ENCODE measurements at places on chromosomes 11 and 22. TPM values are rescaled to one million over a fixed set of nuclear protein-coding genes. Genes with fewer than 3 reads are reported as not detected.
A peak's percentile ranks its signal among the peaks of the same experiment; 100 is the strongest.

MFNG gene
- 1.7 TPM for total RNA-seq

DNA sequence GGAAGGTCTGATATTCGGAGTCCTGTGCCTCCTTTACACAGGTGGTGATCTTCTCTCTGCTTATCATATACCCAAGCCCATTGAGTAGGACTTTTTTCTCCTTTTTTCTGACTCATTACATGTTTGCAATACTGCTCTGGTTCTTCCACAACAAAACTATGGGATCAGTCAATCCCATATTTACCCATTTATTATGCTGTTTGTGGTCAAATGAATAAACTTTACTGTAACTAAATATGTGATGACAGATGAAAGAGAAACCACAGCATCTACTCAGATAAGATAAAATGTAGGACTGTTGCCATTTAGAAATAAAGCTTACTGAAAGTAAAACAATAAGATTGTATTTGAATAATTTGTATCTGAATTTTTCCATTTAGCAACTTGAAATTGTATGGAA, 958.7 kb upstream of the FAT3 start:
- no peak for DNase-seq
- no peaks in the 10 kb centered on the region for H3K36me3 ChIP-seq
- no peak overlapping the region for H3K4me3 ChIP-seq
- H3K27me3 ChIP-seq, result no peaks in the 10 kb centered on the region

GRCh38 chr11:119148720-119149017, 183 bp upstream of the ABCG4 start:
- H3K27me3 ChIP-seq, result peaks cover 42% of the 10 kb centered on the region
- H3K27ac ChIP-seq, result no peak overlapping the region
- DNase-seq, result peak; percentile 68
- peak overlapping the region; percentile 83 for H3K4me3 ChIP-seq
- no peaks in the 10 kb centered on the region for H3K36me3 ChIP-seq

- H3K4me1 ChIP-seq, result no peaks in the 10 kb centered on the region
- H3K27ac ChIP-seq, result no peak overlapping the region
- H3K27me3 ChIP-seq, result no peaks in the 10 kb centered on the region
- H3K36me3 ChIP-seq, result no peaks in the 10 kb centered on the region
- DNase-seq, result no peak
Measured at GRCh38 chr11:94568200-94568599, 1.0 kb downstream of the PIWIL4 start.

DNA sequence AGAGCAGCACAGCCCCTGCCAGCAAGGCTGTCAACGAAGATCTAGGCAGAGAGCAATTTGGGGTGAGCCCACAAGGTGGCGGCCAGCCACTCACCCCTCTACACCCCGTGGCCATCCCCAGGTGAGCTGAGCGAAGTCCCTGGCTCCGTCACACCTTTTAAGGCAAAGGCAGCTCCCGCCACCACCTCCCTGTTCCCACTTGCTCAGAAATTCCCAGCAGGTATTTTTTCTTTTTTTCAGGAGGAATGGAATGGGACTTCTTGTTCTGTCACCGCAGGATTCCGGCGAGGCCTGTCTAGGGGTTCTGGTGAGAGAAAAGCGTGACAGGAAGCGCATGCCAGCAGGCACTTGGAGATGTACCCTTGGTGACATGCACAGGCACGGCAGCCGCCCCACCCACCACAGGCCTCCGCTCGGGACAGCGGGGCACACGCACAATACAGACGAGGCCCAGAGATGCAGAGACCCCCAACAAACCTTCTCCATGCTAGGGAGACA, 10.0 kb downstream of the RPL3 start:
- H3K4me1 ChIP-seq, result no peaks in the 10 kb centered on the region
- H3K4me3 ChIP-seq, result no peak overlapping the region
- peaks cover 20% of the 10 kb centered on the region for H3K36me3 ChIP-seq

- no peaks in the 10 kb centered on the region for H3K36me3 ChIP-seq
- no peaks in the 10 kb centered on the region for H3K27me3 ChIP-seq
Measured at GRCh38 chr11:100098560-100098959, 588.5 kb upstream of the ARHGAP42 start.

- DNase-seq, result no peak
- H3K4me1 ChIP-seq, result peaks cover 23% of the 10 kb centered on the region
- no peak overlapping the region for H3K27ac ChIP-seq
- no peaks in the 10 kb centered on the region for H3K36me3 ChIP-seq
- no peaks in the 10 kb centered on the region for H3K27me3 ChIP-seq
- peak overlapping the region; percentile 69 for H3K4me3 ChIP-seq
Measured at GRCh38 chr11:96342014-96342960, 708 bp downstream of the MAML2 start.

DNA sequence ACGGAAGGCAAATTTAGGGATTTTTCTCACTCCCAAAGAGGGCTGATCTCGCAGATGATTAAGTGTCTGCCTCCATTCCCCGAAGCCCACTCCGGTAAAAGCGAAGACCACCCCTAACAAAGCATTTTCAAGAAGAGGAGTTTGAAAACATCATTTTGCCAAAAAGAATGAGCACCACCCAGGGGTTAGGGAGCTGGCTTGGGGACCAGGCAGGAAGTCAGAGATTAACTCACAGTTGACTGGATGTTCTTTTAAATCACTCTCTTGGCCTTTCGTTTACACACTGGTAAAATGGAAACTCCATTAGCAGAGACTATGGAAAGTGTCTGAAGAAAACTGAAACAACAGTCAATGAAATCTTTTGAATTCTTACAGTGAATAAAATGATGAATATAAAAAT, 7.9 kb upstream of the TRIM44 start:
- peaks cover 12% of the 10 kb centered on the region for H3K27me3 ChIP-seq
- H3K36me3 ChIP-seq, result no peaks in the 10 kb centered on the region

DNA sequence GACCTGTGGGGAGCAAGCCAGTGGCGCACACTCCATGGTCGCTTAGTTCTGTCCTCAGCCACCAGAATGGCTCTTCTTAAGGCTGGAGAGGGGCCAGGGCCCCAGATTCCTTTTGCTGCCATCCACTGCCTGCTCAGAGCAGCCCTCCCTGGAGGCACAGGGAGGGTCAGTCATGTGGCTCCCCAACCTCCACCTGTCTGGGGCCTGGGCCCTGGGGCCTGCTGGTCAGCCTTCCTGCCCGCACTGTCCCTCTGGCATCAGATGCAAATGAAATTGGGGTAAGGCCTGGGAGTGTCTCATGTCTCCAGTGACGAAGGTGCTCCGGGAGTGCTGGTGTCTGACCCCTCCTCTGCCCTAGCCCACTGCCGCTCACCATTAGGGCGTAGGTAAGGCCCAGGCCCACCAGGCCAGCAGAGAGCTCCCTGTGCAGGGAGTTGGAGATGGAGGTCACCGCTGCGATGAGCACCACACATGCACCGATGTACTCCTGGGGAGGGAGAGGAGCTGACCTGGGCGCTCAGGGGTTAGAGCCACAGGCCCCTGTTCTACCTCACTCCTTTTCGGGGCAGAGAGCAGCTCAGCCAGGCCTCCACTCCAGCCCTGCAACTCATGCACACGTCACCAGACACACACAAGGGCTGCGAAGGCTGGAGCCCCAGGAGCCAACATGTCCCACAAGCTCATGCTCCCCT, 9.0 kb upstream of the KCNJ11 start:
- no peaks in the 10 kb centered on the region for H3K36me3 ChIP-seq
- H3K4me3 ChIP-seq, result no peak overlapping the region
- DNase-seq, result no peak
- H3K27me3 ChIP-seq, result no peaks in the 10 kb centered on the region
- no peak overlapping the region for H3K27ac ChIP-seq

DNA sequence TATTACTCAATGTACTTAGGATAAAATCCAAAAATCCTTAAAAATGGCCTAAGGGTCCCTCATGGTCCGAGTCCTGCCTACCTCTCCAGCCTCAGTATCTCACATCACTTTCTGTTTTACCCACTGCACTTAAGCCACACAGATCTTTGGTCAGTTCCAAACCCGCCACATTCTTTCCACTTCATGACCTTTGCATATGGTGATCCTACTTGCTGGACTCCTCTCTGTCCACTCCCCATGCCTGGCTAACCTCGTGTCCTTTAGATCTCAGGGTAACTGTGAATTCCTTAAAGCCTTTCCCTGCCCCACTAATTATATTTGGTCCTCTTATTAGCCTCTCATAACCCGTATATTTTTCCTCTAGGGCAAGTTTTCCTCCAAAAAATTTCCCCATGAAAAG, 1.2 kb downstream of the NUP160 start:
- H3K4me3 ChIP-seq, result peak overlapping the region; percentile 4
- no peak for DNase-seq
- H3K27ac ChIP-seq, result no peak overlapping the region
- no peaks in the 10 kb centered on the region for H3K27me3 ChIP-seq
- peaks cover 14% of the 10 kb centered on the region for H3K36me3 ChIP-seq

- H3K36me3 ChIP-seq, result no peaks in the 10 kb centered on the region
- no peak overlapping the region for H3K27ac ChIP-seq
- no peaks in the 10 kb centered on the region for H3K4me1 ChIP-seq
- H3K4me3 ChIP-seq, result no peak overlapping the region
- no peaks in the 10 kb centered on the region for H3K27me3 ChIP-seq
Measured at GRCh38 chr11:84316866-84317555, 1030.8 kb upstream of the CCDC90B start.

GRCh38 chr11:65090628-65091027, 5.4 kb upstream of the VPS51 start:
- peaks cover 13% of the 10 kb centered on the region for H3K36me3 ChIP-seq
- H3K27ac ChIP-seq, result no peak overlapping the region
- no peaks in the 10 kb centered on the region for H3K27me3 ChIP-seq
- no peaks in the 10 kb centered on the region for H3K4me1 ChIP-seq
- H3K4me3 ChIP-seq, result no peak overlapping the region
